Heart left ventricle (tissue), 16 donors: ENCODE measurements at places on chromosomes 16 and 17. TPM values are rescaled to one million over a fixed set of nuclear protein-coding genes. Genes with fewer than 3 reads are reported as not detected.

DNA sequence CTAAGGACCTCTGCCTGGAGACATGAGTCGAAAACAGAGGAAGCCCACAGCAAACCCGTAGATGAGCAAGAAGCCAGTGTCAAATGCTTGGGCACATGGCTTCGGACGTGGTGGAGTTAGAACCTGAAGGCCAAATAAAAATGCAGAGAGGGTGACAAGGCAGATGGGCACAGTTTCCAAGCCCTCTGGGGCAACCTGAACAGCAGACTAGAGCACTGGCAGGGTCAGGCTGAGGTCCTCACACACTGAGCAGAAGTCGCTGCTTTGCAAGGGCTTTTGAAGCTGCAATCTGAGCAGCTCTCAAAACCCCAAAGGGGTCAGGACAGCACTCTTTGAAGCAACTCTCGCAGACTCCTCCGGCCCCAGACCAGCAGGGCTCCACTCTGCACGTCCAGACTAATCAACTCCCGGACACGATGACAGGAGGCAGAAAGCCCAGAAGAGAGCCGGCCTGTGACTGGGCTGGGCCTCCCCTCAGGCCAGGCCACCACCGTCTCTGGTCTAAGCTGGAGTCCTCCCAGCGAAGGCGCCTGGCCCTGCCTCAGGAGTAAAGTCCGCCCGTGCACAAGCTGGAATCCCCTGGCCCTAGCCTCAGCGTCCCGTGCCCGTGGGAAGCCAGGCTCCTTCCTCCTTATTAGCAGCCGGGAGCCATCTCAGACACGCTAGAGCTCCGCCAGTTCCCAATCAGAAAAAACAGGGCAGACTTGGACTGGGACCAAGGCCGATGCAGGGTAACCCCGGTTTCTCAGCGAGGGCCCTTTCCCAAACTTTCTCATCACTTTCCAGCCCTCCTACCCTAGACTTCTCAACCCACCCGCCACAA is 924 bp downstream of the SMARCD2 start:
- peak; percentile 61 for DNase-seq

DNA sequence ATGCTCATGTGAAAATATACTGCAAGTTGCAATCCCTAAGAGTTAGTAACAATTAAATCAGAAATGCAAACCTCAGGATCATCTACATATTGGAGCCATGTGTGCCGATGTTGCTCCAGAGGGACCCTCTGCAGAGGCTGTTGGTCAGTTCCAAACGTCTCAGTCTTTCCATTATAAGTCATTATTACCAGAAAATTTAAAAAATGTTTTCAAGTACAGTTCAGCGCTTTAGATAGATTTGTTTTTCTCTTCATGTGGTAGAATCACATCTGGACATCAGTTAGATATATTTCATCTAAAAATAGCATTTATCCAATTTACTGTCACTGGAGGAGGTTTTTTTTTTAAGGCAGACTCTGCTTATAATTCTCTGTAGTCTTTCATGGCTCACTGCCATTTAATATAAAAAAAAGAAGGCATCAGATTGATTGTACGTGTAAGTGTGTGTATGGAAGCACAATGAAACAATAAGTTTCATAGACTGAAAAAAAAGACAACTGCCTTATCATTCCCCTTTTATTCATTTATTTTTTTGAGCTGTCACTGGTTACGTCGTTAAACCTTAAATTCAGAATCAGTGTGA is 46.1 kb upstream of the MARCHF10 start:
- DNase-seq = no peak

Gene KRTAP1-5
- total RNA-seq = not detected

- peak; percentile 80 for DNase-seq
Observed at GRCh38 chr17:57833179-57833939, 16.5 kb downstream of the MRPS23 start.

- no peak for DNase-seq
Observed at GRCh38 chr17:20202141-20202621, 193.0 kb downstream of the SPECC1 start.

DNA sequence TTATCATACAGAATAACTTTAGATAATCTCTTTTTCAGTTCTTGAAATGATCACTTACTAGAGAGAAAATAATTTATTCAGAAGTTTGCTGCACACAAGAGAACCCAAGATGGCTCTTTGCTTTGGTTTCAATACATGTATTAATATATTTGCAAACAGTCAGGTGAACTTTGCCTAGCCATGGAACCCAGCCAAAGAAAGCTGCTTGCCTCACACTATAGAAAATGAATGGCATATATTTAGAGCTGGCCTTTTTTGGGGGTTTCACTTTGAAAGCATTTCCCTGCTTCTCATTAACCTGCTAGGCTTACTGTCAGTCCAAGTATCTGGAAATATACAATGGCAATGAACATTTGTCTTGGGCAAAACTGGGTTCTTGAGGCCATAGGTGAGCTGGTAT is 75.3 kb downstream of the MRTFB start:
- no peak for DNase-seq

Gene CYB5D1
- total RNA-seq = 11.8 TPM

Gene RSKR
- 4.7 TPM for total RNA-seq

DNA sequence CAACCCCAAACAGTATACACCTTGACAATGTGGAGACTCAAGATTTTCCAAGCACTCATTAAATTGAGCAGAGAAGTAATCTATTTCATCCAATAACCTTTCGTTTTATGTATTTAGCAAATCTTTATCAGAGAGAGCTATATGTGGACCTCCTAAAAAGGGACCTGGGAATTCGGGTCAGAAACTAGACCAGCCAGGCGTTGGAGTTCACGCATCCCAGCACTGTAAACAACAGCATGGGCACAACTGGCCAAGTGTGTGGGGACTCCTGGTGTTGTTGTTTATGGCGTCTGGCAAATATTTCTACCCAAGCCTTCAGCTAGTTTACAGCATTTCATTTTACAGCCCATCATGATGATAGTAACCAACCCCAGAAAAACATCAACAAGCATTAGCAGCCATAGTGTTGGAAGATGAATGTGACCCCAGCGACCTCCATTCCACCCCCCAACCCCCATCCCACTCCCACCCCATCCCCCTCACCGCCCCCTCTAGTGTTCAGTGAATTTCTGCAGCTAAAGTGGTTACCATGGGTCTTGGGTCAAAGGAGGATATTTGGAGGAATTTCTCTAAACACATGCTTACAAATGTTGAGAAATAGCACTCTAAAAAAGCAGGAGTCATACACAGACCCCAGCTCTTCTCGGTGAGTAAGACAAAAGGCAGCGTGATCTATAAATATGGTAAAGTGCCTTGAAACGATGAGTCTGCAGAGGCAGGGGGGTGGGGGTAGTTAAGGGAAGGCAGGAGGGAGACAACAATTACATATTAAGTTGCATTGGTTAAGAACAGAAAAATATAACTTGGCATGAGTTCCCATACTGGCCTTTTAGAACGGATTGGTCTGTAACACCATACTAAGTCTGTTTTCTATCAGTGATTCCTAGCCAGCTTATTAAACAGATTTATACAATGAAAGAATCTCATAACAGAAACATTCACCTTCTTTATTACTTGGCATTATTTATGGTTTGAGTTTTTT is 91.4 kb upstream of the TBX2 start:
- no peak for DNase-seq

Gene MYO15A
- total RNA-seq = not detected

GRCh38 chr17:81480140-81481072 is 32.2 kb downstream of the ACTG1 start:
- DNase-seq = peak; percentile 60

DNA sequence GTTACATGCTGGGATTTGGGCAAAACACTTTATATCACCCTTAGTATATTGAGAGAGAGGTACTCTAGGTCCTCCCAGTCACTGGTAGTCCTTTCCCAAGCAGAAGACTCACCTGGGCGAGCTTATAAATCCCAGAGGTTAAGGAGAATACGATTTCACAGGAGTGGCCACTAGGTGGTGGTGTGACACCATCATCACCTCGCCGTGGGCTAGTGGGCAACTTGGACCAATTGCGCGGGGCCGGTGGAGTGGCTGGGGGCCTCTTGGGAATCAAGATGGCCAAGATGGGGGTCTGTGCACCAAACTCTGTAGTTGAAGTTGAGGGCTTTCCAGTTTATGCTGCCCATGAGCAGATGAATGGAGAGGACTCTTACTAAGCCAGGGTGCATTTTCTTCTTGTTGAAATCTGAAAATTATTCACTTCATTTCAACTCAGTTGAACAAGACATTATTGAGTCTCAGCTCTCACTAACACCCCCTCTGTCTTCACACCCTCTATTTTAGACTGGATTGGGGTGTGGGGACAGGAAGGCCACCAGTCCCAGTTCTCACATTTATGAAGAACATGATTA is 38.2 kb upstream of the PIRT start:
- DNase-seq = no peak

GRCh38 chr17:32971171-32971570 is 20.5 kb upstream of the SPACA3 start:
- no peak for DNase-seq

Gene PKD1
- total RNA-seq = 110 TPM

DNA sequence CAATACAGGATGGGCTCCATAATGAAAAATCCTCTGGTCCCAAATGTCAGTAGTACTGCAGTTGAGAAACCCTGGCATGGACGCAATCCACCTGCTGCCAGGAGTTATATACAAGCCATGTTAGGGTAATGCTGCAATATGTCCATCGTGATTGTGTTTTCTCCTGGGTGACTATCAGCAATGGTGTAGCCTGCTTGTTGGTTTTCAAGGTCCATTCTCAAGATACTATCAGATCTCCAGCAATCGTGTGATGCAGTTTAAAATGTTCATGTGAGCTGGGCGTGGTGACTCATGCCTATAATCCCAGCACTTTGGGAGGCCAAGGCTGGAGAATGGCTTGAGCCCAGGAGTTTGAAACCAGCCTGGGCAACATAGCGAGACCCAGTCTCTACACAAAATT is 24.0 kb downstream of the ABCC1 start:
- no peak for DNase-seq

DNA sequence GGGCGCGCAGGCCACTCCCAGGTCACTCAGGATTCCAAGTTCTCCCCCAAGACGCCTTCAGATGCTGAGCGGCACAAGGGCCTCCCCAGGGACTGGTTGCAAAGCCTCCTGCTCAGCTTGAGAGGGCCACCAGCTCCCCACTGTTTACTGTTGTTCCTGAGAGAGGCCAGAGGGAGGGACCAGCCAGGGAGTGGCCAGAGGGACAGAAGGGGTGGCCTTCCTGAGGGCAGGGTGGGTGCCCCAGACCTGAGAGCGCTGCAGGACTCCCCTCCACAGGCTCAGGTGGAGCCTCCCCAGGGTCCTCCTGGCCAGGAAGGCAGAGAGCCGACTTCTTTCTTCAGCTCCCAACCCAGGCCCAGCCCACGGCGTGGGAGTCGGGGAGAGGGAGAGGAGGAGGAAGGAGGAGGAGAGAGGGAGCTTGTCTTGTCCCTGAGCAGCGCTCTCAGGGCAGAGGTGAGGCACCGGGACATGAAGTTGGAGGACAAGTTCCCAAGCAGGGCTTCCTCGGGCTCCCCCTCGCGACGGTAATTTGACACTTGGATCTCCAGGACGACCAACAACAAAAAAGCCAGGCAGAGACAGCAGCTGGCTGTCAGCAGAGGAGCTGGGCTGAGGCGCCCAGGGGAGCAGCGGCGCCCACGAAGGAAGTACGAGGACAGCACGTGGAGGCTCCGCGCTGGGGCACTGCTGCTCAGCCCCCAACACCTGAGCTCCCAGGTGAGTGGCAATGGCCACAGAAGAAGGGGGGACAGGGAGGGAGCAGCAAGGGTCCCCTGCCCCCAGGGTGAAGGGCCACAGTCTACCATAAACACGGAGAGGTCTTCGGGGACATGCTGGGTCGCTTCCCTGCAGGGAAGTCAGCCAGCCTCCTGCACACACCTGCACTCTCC is 497 bp downstream of the SMIM5 start:
- peak; percentile 92 for DNase-seq

DNA sequence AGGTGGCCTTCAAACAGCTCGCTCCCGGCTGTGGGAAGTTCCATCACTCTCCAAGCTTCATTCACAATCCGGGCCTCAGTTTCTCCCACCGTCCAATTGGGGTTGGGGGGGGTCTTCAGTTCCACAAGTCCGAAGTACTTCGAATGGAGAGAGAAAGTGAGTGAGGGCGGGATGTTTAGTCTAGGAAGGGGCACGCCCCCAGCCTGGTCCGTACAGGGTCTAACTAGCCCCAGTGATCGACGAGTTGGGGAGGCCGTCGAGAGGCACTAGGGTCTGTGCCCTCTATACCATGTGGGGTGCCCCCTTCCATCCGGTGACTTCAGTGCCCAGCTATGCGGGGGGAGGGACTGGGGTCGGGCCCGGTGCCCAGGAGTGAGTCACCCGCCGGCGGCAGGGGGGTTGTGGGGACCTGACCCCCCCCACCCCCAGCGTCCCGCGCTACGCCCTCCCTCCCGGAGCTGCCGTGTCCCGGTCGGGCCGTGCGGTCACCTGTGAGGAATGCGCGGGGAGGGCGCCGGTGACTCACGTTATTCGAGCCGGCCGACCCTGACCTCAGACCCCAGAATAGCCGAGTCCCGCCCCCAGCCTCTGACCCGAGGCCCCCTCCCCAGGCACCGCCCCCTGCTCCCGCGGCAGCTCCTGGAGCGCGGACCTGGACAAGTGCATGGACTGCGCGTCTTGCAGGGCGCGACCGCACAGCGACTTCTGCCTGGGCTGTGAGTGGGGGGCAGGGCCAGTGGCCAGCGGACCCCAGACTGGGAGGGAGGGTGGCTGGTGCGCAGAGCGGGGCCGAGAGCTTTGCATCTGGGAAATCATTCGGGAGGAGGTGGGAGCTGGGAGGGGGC is 658 bp downstream of the TNFRSF12A start:
- DNase-seq = peak; percentile 82

- no peak for DNase-seq
Observed at GRCh38 chr16:8962393-8963009, 1.2 kb downstream of the USP7 start.

Gene NEURL4
- total RNA-seq = 28.4 TPM

Gene CLEC18A
- total RNA-seq = not detected

Gene KRT16
- total RNA-seq = not detected

Gene CD2BP2
- 37.8 TPM for total RNA-seq

DNA sequence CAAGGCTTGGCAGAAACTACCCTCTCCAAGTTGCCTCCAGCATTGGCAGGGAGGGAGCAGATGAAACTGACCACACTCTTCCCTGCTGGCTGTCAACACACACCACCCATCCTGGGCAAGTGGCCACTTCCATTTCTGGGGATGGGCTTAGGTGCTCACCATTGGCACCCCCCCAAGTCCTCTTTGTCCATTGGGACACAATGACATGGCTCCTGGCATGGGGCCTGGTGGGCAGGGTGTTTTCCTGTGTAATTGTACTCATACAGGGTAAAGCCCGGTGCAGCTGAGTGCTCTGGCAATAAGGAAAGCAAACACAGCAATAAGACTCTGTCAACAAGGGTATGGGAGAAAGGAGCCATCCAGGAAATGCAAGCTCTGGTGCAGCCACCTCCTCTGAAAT is 22.6 kb downstream of the SCNN1B start:
- DNase-seq = peak; percentile 66

Gene RAP1GAP2
- 38.5 TPM for total RNA-seq

Gene KRTAP4-1
- not detected for total RNA-seq

- DNase-seq = no peak
Observed at GRCh38 chr17:13590441-13590840, 11.3 kb downstream of the HS3ST3A1 start.

- DNase-seq = no peak
Observed at GRCh38 chr17:71631483-71631882, 489.3 kb upstream of the SOX9 start.
